ENCODE measurements at places on chromosomes 1 and 21.

DNA sequence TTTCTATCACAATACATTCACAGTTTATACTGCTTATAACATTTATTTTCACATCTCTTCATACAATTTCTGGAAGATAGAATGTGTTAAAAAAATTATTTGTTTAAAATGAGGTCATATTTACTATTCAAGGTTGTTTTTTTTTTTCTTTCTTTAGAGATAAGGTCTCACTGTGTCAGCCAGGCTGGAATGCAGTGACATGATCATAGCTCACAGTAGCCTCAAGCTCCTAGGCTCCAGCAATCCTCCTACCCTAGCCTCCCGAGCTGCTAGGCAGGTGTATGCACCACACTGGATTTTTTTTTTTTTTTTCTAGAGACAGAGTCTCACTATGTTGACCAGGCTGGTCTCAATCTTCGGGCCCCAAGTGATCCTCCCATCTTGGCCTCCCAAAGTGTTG lies 19.0 kb upstream of the RNF11 start:
- DNase-seq, result no peak

- DNase-seq, result no peak
Measured at GRCh38 chr1:63317817-63318152, 4.6 kb upstream of the FOXD3 start.

DNA sequence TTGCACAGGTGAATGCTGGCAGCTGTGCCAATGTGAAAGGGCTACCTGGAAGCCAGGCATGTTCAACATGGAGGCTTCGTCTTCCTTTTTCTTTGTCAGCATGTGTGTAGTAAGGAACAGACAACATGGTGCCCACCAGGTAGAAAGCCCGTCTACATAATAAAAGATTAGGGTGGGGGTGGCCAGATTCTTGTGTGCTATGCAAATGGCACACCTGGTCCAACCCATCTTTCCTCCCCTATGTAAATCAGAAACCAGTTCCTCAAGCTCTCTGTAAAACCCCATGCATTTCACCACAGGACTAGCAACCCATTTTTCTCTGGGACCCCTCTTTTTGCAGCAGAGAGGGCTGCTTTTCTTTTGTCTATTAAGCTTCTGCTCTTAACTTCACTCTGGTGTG lies 72.3 kb upstream of the ZP4 start:
- DNase-seq, result no peak

- DNase-seq, result no peak
Measured at GRCh38 chr1:11358984-11359383, 86.0 kb downstream of the UBIAD1 start.

DNA sequence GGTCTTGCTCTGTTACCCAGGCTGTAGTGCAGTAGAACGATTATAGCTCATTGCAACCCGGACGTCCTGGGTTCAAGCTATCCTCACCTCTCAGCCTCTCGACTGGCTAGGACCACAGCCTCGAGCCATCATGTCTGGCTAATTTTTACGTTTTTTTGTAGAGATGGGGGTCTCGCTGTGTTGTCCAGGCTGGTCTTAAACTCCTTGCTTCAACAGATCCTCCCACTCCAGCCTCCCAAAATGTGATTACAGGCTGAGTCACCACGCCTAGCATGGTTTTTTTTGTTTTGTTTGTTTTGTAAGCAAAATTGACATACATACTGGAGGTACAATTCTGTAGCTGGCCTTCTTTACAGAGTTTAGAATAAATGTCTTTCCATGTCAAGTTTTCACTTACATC lies 994 bp upstream of the LAMTOR5 start:
- DNase-seq, result no peak

DNA sequence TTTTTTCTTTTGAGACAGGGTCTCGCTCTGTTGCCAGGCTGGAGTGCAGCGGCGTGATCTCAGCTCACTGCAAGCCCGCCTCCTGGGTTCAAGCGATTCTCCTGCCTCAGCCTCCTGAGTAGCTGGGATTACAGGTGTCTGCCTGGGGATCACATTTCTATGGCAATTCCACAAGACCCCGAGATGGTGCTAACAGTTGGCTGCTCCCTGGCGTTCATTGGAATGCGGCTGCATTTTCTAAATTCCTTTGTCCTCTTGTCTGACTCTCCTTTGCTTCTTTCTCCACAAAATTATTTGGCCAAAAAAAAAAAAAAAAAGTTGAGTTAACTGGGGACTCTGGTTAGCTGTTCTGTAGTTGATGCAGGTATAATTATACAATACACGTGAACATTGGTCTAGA lies 176.4 kb downstream of the ETS2 start:
- no peak for DNase-seq

DNA sequence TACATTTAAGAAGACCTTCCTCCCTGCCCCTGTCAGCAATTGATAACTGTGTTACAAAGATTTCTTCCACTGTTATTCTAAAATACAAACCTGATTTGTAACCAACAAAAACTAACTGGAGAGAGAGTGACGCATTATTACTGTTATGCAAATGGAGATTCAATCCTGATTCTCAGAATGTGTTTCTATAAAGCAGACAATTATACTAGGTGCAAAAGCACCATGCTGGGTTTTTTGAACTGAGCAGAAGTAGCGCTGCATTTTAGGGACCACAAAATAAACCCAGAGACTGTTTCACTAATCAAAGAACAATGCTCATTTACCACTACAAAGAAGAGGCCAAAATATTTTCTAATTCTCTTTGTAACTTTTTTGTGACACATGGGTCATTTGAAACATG lies 13.6 kb upstream of the GBP6 start:
- no peak for DNase-seq

DNA sequence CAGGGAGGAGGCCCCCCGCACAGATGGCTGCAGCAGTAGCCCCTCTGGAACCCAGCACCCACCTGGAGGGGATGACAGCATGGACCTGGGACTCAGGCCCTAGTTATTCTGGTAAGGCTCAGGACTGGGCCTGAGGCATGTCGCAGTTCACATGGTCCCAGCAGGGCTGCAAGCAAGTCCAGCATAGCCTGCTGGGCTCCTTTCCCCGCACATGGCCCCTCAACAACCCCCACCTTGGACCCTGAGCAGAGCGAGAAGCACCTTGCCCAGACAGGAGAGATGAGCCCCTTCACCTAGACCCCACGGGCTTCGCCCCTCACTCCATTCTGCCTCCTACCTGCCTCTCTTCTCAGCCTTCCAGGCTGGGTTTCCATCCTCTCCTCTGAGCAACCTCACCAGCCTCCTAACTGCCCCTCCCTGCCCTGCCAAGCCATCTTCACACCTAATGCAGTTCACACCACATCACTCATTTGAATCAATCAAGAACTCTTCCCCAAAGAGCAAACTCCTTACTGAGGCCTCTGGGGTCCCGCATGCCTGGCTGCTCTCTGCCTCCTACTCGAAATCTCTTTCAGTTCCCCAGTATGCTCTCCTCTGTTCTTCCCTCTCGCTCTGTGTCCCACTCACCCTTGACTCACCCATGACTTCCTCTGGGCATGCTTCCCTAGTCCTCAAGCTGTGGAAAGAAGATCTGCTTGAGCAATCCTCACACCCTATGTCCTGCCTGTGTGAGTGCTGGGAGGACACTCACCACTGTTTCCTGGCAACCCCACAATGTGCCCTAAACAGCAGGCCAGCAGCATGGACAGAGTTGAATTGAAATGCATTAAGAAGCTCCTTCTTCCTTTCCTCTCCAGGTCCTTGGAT lies 9.4 kb upstream of the THEMIS2 start:
- DNase-seq, result no peak

- no peak for DNase-seq
Measured at GRCh38 chr21:28332796-28333195, 659.9 kb downstream of the LTN1 start.

GRCh38 chr1:150561254-150561973 lies 12.2 kb downstream of the ADAMTSL4 start:
- DNase-seq, result no peak

- no peak for DNase-seq
Measured at GRCh38 chr1:15522551-15522950, 1.5 kb downstream of the CASP9 start.

DNA sequence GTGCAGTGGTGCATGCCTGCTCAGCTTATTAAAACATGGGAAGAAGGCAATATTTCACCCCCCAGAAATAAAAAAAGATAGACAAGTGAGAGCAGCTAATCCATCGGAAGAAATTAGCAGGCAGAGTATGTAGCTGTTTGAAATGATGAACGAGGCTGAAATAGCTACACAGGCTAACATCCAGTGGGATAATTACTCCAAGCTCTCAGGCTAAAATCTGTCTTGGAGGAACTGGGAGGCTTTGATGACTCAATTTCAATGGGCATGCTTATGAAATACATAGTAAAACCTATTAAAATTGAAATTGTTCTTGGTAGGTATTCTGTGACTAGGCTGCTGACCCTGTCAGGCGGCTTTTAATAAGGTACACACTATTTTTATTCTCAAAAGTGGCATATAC lies 84.1 kb upstream of the RRP15 start:
- DNase-seq, result no peak

- DNase-seq, result no peak
Measured at GRCh38 chr1:70528590-70529333, 117.7 kb downstream of the CTH start.

DNA sequence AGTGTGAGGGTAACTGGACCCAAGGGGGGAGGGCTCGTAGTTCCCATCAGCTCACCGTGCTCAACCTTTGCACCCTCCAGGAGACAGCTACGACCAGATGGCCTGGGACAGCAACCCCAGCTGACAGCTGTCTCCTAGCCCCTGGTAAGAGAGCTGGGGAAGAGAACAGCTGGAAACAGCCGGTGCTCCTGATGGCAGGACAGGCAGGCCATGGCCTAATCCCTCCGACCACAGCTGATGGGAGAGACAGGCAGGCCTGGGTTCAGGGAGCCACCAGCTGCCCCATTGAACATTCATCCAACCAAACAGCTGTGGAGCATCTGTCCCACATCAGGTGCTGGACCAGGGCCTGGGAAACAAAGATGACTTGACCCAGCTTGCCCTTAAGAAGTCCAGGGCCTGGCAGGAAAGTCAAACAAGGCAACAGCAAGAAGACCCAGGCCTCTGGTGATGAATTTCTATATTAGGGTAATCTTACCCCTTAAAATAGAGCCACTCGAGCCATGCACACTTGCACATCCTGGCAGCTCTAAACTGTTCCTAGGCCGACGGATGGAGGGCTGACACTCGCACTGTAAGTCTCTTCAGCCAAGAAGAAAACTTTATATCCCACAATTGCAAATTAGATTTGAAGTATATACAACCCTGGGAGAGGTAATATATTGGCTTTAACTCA lies 12.2 kb downstream of the OLFML2B start:
- DNase-seq, result no peak

DNA sequence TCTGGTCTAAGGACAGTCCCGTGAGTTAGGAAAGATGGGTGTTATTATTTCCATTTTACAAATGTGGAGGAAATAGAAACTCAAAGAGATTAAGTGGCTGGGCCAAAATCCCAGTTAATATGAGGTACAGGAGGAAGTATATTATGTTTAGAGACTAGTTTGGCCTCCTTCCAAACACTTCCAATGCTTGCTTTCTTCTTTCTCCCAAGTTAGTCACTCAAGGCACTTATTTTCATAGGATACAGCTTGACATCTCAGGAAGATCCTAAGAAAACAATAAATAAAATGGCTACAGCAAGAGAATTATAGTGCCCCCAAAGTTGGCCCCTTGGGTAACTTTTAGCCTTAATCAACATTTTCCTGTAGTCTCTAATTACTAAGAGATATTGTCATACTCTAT lies 47.5 kb upstream of the IPO9 start:
- DNase-seq, result no peak

GRCh38 chr21:24375201-24375600 lies 1232.1 kb downstream of the MRPL39 start:
- no peak for DNase-seq

Measured in NCI-H1417 treated with DMSO at 0.1 percent for 48 hours (cell line).